ENCODE measurements at places on chromosomes 12 and 14.

DNA sequence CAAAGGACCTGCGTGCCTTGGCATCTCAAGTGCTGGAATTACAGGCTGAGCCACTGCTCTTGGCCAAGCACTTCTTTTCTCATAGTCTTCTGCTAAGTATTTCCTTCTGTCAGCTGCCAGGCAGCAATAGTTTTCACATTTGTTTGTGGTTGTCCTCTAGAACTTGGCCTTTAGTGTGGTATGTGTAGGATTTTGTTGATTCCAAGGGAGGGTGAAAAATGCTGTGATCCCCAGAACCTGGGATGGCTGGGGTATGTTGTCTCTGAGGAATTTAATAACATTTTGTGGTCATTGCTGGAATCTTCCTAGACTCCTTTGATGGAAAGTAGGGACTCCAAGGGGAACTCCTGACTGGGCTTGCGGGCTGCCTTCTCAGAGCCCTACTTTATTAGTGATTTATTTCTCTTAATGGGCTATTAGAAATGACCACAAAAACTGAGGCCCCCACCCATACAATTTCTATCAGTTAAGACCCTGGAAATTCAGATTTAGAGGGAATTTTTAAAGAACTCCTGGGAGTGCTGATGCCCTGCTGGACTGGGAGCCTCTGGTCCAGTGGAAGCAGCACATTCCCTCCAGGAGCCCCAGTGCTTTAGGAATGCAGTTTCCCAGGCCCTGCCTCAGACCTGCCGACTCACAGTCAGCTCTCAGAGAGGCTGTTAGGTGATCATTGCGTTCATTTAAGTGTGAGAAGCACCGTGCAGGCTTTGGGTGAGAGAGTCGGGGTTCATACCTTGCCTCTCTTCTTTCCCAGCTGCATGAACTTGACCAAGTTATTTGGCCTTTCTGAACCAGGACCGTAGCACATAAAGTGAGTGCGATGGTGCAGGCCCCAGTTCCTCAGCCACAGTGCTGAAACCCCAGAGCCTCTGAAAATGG is 22.7 kb downstream of the TRAF3 start:
- no peak for DNase-seq

- DNase-seq = no peak
Observed at GRCh38 chr12:31906557-31907301, 52.5 kb upstream of the RESF1 start.

DNA sequence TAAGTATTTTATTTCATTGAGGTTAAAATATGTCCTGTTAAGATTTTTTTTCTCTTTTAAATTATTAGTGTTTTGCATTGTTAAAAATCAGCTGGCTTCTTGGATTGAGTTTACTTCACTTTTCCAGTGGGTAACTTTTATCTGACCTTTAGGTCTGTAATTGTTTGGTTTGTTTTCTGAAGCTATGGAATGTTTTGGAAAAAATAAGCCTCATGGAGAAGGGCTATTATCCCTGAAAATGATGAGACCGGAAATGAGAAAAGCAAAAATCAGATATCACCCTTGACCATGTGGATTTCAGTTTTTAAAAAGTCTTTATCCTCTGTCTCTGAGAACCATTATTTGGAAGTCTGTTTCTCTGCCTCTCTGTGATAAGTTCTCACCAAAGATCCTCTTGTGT is 180.9 kb downstream of the RAD51B start:
- DNase-seq = no peak

DNA sequence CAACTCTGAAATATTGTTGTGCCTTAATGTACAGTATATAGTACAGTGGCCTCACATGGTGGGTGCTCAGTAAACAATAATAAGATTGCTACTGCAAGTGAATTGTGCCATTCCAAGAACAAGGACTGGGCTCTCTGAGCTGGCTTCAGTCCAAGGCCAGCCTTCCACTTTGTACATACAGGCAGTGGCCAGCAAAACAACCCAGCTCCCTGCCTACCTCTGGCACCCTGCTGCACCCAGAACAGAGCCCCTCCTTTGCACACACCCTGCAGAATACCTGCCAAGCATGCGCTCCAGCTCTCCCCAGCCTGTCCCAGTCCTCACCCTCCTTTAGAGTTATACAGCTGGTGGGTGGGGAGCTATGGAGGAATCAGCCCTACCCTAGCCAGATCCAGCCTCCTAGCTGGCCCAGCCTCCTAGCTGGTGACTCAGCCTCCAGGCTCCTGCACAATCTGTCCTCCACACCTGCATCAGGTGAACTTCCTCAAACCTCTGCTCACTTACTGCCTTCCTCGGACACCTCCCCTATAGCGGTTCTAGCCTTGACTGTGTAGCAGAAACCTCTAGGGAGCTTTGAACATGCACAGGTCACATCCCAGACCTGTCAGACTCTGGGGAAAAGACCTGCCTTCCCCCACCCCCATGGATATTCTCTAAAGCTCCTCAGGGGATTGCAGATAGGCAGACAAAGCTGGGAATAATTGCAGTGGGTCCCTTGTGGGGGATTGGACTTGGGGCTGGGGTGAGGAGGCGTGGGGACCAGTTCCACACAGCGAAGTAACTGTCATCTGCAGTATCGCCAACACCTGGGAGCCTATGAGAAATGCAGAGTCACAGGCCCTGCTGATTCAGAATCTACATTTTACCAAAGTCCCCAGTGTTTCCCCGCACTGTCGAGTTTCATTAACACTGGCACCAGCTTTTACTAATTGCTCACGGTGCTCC is 17.9 kb downstream of the ZDHHC22 start:
- DNase-seq = no peak

DNA sequence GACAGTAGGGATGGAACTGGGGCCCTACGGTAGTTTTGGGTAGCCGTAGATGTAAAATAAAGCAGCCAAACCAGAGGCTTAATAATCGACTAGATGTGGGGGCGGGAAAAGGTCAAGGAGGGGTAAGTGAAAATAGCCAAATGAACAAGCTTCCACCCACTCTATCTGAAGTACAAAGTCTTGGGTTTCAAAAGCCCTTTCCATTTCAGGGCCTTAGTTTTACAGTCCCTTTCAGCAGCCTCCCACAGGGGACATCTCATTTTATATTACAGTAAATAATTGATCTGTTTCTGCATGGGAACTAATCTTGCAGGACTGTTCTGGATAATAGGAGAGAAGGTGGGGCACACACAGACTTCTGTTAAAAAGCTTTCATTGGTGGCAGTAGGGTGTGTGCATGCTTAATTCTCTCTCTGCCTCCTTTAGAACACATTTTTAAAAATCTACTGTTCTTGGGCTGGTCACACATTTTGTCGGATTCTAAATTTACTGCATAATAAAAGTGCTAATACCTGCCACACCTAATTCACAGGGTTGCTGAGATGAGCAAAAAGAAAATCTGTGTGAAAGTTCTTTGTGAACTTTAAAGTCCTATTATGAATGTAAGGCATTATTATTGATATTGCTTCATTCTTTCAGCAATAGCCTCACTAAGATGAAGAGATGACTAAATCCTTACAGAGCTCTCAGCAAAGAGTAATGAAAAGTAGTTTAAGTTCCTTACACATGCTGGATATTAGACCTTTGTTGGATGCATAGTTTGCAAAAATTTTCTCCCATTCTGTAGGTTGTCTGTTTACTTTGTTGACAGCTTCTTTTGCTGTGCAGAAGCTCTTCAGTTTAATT is 104.6 kb downstream of the ITPR2 start:
- DNase-seq = no peak

- no peak for DNase-seq
Observed at GRCh38 chr14:71117839-71118743, 210.8 kb downstream of the PCNX1 start.

GRCh38 chr12:57936513-57936883 is 4.9 kb upstream of the ATP23 start:
- no peak for DNase-seq

DNA sequence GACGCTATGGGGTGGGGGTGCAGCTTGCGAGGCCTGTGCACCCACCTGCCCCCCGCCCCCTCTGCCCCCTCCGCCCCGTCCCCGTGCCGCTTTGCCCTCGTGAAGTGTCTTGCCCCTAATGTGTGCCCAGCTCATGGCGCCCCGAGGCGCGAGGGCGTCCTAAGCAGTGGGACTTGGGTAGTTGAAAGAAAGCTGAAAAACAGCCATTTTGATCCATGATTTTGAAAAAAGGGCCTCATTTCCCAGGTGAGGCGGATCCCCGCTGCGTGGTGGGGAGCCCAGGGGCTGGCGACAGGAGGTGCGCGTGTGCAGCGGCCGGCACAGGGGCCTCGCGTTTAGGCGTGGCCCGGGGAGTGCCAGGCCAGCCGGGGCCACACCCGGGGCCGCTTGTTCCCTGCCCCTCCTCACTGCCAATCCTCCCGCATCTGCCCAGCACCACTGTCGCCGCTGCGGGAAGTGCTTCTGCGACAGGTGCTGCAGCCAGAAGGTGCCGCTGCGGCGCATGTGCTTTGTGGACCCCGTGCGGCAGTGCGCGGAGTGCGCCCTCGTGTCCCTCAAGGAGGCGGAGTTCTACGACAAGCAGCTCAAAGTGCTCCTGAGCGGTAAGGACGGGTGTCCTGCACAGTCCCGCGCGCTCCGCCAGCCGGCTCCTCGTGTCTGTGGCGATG is 11.8 kb downstream of the ZFYVE21 start:
- DNase-seq = no peak

GRCh38 chr14:79421811-79422210 is 789.5 kb downstream of the DIO2 start:
- no peak for DNase-seq

GRCh38 chr14:105817971-105818711 is 291.8 kb downstream of the TMEM121 start:
- no peak for DNase-seq

GRCh38 chr12:53623548-53624385 is 2.4 kb downstream of the ATF7 start:
- no peak for DNase-seq

GRCh38 chr14:58747181-58747580 is 109.4 kb downstream of the DACT1 start:
- no peak for DNase-seq

- no peak for DNase-seq
Observed at GRCh38 chr14:50910495-50911420, 33.5 kb downstream of the PYGL start.

- no peak for DNase-seq
Observed at GRCh38 chr14:105099778-105100177, 34.5 kb upstream of the GPR132 start.

GRCh38 chr12:2540535-2540941 is 254.2 kb upstream of the FKBP4 start:
- DNase-seq = no peak

GRCh38 chr12:19988948-19989347 is 379.4 kb upstream of the PDE3A start:
- no peak for DNase-seq

DNA sequence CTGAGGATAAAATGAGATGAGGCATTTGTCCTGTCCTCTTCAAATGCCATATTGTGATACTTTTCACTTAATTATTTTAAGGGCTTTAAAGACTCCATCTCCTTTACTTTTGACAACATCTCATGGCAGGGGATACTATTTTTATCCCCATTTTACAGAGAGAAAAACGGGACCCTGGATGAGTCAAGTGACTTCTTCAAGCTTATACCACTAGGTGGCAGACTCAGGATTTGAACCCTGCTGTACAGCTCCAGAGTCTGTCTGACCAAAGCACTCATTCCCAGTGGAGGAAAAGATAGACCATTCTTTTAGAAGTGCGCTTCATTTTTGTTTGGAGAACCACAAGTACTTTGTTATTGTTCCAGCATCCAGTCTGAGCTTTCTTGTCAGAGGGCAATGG is 1.7 kb upstream of the SMOC1 start:
- DNase-seq = no peak

- no peak for DNase-seq
Observed at GRCh38 chr14:34251662-34252061, 210.4 kb downstream of the SPTSSA start.

DNA sequence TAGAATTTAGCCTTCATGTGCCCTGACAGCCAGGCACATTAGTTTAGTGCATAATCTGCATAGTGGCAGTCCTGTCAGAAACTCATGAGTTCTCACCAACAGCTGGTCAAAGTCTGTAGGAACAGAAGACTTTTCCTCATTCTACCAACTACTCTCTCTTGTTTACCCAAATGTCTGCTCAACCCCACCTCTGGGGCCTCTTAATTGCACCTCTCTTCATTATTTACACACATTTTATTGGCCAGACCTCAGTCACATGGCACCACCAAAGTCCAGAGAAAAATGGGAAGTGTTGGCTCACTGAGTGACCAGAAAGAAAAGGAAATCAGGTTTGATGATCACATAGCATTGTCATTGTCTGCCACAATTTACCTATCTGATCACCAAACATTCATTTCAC is 114.6 kb upstream of the PLXNC1 start:
- no peak for DNase-seq

GRCh38 chr12:13375583-13376345 is 179.2 kb downstream of the EMP1 start:
- DNase-seq = no peak

GRCh38 chr12:70744178-70744577 is 106.9 kb upstream of the PTPRB start:
- no peak for DNase-seq

GRCh38 chr14:69289811-69290520 is 30.0 kb downstream of the GALNT16 start:
- no peak for DNase-seq

DNA sequence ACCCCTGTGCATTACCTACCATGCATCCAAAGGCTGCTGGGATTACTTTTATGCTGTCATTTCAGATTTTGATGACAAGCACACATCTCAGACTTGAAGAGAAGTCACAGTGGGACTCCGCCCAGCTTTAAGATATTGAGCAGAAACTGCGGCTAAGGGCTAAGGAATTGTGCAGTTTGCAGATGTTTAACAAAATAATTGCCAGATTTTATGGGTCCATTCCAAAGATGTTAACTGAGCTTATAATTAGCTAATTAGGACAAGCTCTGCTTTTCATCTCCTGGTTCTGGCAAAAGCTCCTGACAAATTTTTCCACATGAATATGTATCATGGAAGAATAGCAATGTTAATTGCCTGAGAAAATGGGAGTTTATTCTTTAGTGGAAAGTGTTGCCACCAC is 344.4 kb upstream of the ATXN7L3B start:
- DNase-seq = no peak

GRCh38 chr14:68922886-68923285 is 56.2 kb downstream of the ACTN1 start:
- DNase-seq = no peak

DNA sequence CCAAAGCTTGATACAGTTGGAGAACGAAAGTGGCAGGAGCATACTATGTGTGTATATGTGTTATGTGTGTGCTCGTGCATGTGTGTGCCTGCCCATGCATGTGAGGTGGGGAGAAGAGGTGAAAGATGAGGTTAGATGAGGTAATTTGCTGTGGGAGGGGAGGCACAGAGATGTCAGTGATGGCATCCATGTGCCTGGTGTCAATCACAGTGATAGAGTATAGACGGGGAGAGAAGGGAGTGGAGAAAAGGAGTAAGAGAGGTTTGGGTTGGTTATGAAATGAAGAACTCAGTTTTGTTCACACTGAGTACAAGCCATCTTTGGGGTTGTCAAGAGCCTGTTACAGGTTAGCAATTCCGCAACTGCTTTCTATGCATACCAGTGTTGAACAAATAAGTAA is 14.6 kb upstream of the NYNRIN start:
- no peak for DNase-seq

- no peak for DNase-seq
Observed at GRCh38 chr12:26346736-26347135, 151.4 kb downstream of the SSPN start.

DNA sequence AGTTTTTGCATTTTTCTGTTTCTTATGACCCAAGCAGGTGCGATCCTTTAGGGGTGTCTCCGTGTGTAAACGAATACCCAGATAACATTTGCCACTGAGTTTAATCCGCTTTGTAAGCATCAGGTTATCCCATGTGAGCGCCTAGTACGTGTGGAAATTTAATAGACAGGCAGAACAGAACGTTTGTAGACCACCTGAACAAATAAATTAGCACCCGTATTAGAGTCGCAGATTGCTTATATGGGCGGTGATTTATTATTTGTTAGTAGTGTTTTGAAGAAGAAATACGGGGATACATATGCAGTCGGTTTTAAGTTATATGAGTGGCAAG is 325 bp downstream of the C12orf60 start:
- no peak for DNase-seq
